Neural progenitor cell (in vitro differentiated cells): ENCODE measurements at places on chromosomes 5 and 9. TPM values are rescaled to one million over a fixed set of nuclear protein-coding genes. Genes with fewer than 3 reads are reported as not detected.

Gene COL23A1
- total RNA-seq: 1.3 TPM in 1 of 2 replicates, not detected in the other

Gene FBP1
- 0.31 TPM in 1 of 2 replicates, not detected in the other for total RNA-seq

Gene RANBP17
- total RNA-seq: 38.7 and 49.7 TPM in 2 replicates

Gene SV2C
- total RNA-seq: 0.06 and 0.15 TPM in 2 replicates

Gene CTNNAL1
- total RNA-seq: 102 and 156 TPM in 2 replicates

Gene SPINK6
- total RNA-seq: not detected in 2 replicates

Gene LPAR1
- total RNA-seq: 30.3 and 36.0 TPM in 2 replicates

Gene BTNL3
- total RNA-seq: 0.34 TPM in 1 of 2 replicates, not detected in the other

Gene NRARP
- total RNA-seq: 20.7 and 25.2 TPM in 2 replicates

GRCh38 chr5:172640822-172641358 is at the start of gene NEURL1B:
NEURL1B (plus strand) TSS chr5:172641263; CDS start chr5:172641407, 144 bp downstream.
- peak; percentile 95 for DNase-seq

GRCh38 chr5:30099634-30100033 is 1093.9 kb upstream of the CDH6 start:
- peak; percentile 13 for DNase-seq

DNA sequence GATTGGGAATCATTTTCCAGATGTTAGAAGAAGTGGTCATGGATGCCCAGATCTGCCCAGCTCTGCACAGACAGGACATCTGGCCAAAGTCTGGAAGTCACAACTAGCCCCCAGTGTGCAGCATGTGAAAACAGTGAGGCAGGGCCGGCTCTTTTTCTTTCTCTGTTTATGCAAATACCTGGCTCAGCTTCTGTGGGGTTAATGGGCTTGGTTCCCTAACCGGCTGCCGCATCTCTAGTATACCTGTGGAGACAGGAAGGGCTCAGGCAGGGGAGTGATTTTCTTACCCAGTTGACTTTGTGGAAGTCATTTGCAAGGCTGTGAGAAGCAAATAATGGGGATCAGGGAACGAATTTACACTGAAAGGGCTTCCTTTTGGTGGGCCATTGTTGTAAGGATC is 254.8 kb upstream of the PANK3 start:
- peak; percentile 29 for DNase-seq

- no peak for DNase-seq
Measured at GRCh38 chr9:32580631-32581300, 7.8 kb upstream of the NDUFB6 start.

DNA sequence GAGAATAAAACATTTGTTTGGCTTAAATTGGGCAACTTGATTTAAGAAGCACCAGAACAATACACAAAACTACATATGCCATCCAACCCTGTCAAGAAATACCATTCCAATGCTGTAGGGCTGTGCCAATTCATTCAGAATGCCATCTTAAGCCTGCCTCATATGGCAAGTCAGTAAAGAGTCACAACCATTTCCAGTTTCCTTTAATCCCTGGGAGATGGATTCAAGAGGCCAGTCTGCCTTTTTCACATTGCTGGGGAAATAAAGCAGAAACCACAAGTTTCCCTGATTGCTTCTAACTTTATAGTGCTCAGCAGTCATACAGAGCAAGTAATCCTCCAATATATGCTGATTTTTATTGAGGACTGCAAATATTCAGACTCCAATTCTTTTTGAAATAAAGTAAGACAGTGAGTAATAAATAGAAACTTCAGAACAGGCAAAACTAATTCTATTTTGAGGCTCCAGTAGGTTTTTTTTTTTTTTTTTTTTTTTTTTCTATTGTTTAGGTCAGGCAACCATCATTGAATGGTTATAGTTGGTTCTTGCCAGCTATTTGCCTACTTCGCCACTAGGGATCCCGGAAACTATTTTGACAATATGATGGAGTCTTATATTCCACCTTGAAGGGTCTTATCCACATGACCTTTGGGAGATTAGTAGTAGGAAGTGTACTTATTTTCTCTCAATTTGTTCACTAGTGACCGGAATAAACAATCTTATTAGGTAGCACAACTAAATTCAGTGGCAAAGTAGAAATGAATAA is 400.9 kb upstream of the MEF2C start:
- no peak for DNase-seq

DNA sequence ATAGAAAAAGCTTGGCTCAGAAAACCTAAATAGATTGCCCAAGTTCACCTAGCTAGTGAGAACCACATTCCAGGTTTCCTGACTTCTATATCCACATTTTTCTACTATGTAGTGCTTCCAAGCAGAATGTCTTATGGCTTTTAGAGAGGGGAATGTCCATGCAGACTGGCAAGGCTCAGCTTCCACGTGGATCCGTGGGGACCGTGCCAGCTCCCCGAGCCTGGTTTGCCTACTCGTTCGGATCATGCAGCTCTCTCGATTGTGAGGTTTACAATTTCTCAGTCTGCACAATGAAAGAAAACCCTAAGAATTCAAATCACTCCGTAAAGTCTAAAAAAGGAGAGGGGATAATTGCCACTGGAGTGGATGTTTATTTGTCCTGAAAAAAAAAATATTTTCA is 256.5 kb upstream of the NR4A3 start:
- no peak for DNase-seq

DNA sequence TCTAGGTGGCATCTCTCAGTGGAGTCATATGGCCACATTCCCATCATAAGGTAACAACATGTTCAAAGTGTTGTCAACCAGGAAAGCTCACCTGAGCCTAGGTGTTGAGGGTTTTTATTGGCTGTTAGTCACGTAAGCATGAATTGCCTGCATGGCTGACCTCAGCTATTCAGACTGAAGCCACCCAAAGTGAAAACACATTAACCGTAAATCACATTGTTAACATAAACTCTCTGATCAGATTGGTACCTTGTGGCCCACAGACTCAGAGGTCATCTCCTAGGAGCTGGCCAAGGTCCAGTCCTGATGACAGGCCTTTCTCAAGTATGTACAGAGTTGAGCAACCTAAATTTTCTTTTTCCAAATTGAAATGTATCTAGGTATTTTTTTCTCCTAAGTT is 26.7 kb downstream of the SRFBP1 start:
- DNase-seq: no peak

- no peak for DNase-seq
Measured at GRCh38 chr9:122978601-122979000, 37.8 kb downstream of the RABGAP1 start.

- no peak for DNase-seq
Measured at GRCh38 chr5:126009566-126009965, 413.6 kb upstream of the GRAMD2B start.

- DNase-seq: no peak
Measured at GRCh38 chr5:94545870-94546625, 72.4 kb downstream of the KIAA0825 start.
